ENCODE measurements at places on chromosomes 16 and 17. TPM values are rescaled to one million over a fixed set of nuclear protein-coding genes. Genes with fewer than 3 reads are reported as not detected.

The UBFD1 gene
- total RNA-seq: 46.1 TPM

The CD79B gene
- total RNA-seq: 15.0 TPM

The EFNB3 gene
- not detected for total RNA-seq

The EZH1 gene
- total RNA-seq: 39.9 TPM

The GFOD2 gene
- total RNA-seq: 15.8 TPM

The PRSS53 gene
- 5.3 TPM for total RNA-seq
